Cardiac septum (tissue), 1 donor: ENCODE measurements at places on chromosomes 12 and 14.

- no peak for DNase-seq
Measured at GRCh38 chr12:117966511-117966910, 2.3 kb downstream of the KSR2 start.

- DNase-seq, result no peak
Measured at GRCh38 chr12:19140381-19141236, 11.1 kb downstream of the PLEKHA5 start.

- DNase-seq, result peak; percentile 76
Measured at GRCh38 chr12:104669851-104670337, 213.1 kb downstream of the CHST11 start.

- DNase-seq, result no peak
Measured at GRCh38 chr12:92382383-92382878, 236.8 kb upstream of the BTG1 start.

GRCh38 chr12:57040211-57040610, 9.7 kb downstream of the MYO1A start:
- DNase-seq, result no peak

DNA sequence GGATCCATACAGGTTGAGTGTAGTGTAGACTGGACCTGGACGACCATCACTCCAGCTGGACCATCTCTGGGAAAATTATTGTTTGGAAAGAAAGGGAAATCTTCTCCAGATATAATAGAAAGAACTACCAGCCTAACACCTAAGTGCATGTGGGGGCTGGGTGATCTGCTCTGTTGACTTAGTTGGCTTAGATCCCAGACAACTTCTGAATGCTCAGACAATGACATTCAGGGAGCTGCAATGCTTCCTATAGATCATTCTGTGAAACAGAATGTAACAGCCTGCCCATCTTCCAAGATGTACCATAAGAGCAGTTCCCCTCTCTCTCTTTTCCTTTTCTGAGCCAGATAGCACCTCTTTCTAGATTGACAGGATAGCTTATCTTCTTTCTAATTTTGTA, 572.8 kb upstream of the STXBP6 start:
- DNase-seq, result no peak

DNA sequence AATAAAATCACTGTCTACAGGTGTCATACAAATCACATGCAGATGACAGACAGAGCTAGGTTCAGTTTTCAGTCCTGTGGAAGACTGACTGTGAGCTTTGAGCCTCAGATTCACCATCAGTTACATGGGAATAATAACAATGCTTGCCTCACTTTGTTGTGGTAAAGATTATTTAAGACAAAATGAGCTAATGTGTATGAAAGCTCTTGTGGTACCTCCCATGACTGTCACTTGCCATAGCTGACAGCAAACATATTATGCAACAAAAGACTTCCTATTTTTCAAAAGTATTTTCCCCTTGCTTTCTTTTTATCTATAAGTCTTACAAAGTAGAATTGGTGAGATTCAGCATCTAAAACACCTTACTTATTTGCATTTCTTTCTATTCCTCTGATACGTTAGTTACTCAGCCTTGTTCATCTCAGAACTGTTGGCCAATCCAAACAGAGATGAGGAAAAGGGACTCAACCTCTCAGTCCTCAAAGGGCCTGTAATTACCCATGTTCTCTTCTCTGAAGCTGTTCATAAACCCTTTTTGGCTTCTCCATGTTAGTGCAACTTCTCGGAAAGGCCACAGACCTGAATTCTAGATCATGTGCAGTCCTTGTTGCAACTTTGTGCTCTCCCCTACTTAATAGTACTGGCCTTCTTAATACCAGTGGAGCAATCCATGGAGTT, 8.8 kb upstream of the DDHD1 start:
- no peak for DNase-seq

DNA sequence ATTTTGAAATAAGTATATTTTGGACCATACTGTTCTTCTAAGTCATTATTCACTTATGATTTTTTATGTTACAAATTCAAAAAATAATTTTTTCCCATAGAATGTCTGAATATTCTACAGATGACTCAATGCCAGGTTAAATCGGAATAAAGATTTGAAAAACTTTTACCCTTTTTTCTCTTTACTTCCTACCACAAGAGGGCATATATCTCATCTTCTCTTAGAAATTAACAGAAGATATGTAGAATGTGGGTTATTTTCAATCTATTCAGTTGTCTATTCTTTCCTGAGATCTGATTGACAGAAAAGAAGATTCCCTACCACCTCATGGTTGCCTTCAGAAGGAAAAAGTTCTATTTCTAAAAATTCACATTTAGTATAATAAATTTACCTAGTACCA, 53.0 kb upstream of the KITLG start:
- DNase-seq, result no peak
